ENCODE measurements at places on chromosomes 2 and 18. TPM values are rescaled to one million over a fixed set of nuclear protein-coding genes. Genes with fewer than 3 reads are reported as not detected.

- no peak for DNase-seq
Observed at GRCh38 chr2:197927994-197928393, 123.6 kb downstream of the PLCL1 start.

DNA sequence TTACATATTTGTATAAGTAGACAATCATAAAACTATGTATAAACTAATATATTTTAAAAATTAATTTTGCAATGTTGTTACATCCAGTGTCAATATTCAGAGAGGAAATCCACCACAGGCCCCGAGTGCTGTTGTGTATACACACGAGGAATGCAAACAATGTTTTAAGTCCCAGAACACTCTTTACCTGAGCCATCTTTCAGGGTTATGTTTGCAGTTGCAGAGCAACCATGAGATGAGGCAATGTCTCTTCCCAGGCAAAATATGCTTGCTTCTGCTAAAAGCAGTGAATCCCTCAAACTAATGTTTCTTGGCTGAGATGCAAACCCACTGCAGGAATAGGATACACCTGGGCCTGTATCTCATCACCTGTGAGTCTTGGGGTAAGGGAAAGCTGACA is 91.3 kb downstream of the ASXL2 start:
- no peak for DNase-seq

DNA sequence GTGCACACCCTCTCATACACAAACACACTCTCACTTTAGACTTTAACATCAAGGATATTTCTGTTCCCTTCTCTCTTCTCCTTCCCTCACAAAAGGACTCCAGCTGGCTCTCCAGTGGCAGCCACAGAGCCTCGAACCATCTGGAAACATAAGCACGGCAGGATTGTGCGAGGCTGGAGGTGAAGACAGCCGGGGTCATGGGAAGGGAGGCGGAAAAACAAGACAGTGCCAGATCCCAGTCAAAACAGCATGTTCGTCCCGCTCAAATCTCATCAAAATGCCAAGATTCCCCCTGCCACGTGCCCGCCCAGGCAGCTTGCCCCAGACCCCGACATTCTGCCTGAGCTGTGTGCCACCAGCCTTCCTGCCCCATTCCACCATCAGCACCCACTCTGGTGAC is 180.3 kb downstream of the ZBTB7C start:
- no peak for DNase-seq

RAMP1 gene
- 32.7 TPM for polyA plus RNA-seq

All from thymus (tissue), 14 donors.